Dermis microvascular lymphatic vessel endothelial cell (primary cell): ENCODE measurements at places on chromosomes 1 and 21.

DNA sequence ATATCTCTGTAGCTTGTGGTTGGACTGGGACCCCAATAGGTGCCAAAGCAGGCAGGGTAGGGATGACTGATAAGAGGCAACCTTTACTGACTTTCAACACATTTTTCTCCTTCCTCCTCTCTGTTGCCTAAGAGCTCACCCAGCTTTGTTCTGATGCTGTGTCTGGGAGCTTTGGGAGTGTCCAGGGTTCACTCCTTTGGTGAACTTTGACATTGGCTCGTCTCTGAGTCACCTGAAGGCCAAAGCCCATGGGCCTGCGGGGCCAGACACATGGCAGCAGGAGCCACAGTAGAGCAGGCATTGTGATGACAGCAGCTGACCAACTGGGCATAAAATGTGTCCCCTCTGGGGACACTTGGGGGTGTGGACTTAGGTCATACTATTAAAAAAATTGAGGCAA is 99.5 kb upstream of the ZNF644 start:
- DNase-seq: no peak

GRCh38 chr21:28669321-28669720 is 323.4 kb downstream of the LTN1 start:
- DNase-seq: no peak

GRCh38 chr1:214321705-214322453 is 40.9 kb downstream of the SMYD2 start:
- DNase-seq: no peak

GRCh38 chr1:100506217-100506616 is 31.7 kb upstream of the GPR88 start:
- DNase-seq: no peak

GRCh38 chr1:18819986-18820790 is 39.3 kb downstream of the TAS1R2 start:
- DNase-seq: no peak

- DNase-seq: no peak
Observed at GRCh38 chr1:14955402-14955801, 198.1 kb upstream of the TMEM51 start.

- no peak for DNase-seq
Observed at GRCh38 chr1:13921190-13921589, 221.2 kb downstream of the PRDM2 start.

- no peak for DNase-seq
Observed at GRCh38 chr1:164515711-164516331, 43.2 kb upstream of the PBX1 start.

GRCh38 chr1:69123486-69123885 is 444.2 kb upstream of the LRRC7 start:
- DNase-seq: no peak

GRCh38 chr1:37553598-37553926 is 531 bp downstream of the SNIP1 start:
- DNase-seq: peak; percentile 19
